ENCODE measurements at places on chromosomes 5 and 9.

GRCh38 chr9:79300068-79300467, 271.7 kb upstream of the TLE4 start:
- no peak for DNase-seq

GRCh38 chr9:122475717-122476116, 2.0 kb downstream of the OR1J1 start:
- DNase-seq: no peak

GRCh38 chr5:175860531-175861045, 10.8 kb upstream of the CPLX2 start:
- DNase-seq: no peak

- no peak for DNase-seq
These were observed 20.5 kb upstream of the RPS23 start for GRCh38 chr5:82298668-82299067.

Data from kidney glomerular epithelial cell (primary cell).